Endothelial cell (in vitro differentiated cells): ENCODE measurements at places on chromosomes 4 and X.

- peaks cover 12% of the 10 kb centered on the region for H3K4me1 ChIP-seq
- H3K27ac ChIP-seq: no peak overlapping the region
- H3K27me3 ChIP-seq: peaks cover 14% of the 10 kb centered on the region
- H3K4me3 ChIP-seq: no peak overlapping the region
- no peak for DNase-seq
- peaks cover 7% of the 10 kb centered on the region for H3K36me3 ChIP-seq
Measured at GRCh38 chr4:84968925-84969324, 2.4 kb upstream of the WDFY3 start.

- H3K27me3 ChIP-seq: peaks cover 2% of the 10 kb centered on the region
- H3K4me1 ChIP-seq: peaks cover 8% of the 10 kb centered on the region
- DNase-seq: no peak
- H3K27ac ChIP-seq: no peak overlapping the region
Measured at GRCh38 chr4:107546638-107547037, 173.4 kb downstream of the PAPSS1 start.

- H3K36me3 ChIP-seq: no peaks in the 10 kb centered on the region
- DNase-seq: no peak
- H3K27me3 ChIP-seq: no peaks in the 10 kb centered on the region
- H3K27ac ChIP-seq: no peak overlapping the region
- H3K4me3 ChIP-seq: no peak overlapping the region
Measured at GRCh38 chr4:145390571-145390970, 91.1 kb upstream of the SMAD1 start.

GRCh38 chrX:48590203-48591103, 6.8 kb upstream of the WDR13 start:
- H3K27me3 ChIP-seq: peaks cover 4% of the 10 kb centered on the region
- peak overlapping the region; percentile 56 for H3K4me3 ChIP-seq
- peaks cover 3% of the 10 kb centered on the region for H3K4me1 ChIP-seq
- no peaks in the 10 kb centered on the region for H3K36me3 ChIP-seq

- DNase-seq: no peak
- peaks cover 3% of the 10 kb centered on the region for H3K4me1 ChIP-seq
- H3K27ac ChIP-seq: no peak overlapping the region
- peaks cover 1% of the 10 kb centered on the region for H3K27me3 ChIP-seq
- H3K4me3 ChIP-seq: no peak overlapping the region
Measured at GRCh38 chr4:118270492-118270891, 82.3 kb downstream of the PRSS12 start.

DNA sequence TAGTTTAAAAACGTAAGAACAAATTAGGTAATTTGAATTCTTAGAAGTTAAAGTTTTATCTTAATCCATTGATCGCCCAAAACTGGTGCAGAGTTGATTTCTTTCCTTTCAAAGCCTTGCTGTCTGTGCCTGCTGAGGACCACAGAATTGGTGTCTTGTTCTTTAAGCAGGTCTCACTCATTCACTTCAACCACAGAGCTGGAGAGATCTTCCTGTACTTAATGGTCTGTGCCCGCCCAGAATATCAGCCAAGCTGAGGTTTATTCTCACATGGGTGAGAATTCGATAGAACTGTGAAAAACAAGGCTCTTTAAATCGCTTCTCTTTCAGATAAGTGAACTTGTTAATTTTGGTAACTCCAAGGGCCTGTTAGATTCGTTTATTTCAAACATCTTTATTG, 31.6 kb downstream of the DCUN1D4 start:
- peaks cover 6% of the 10 kb centered on the region for H3K4me1 ChIP-seq
- DNase-seq: no peak
- H3K4me3 ChIP-seq: no peak overlapping the region

DNA sequence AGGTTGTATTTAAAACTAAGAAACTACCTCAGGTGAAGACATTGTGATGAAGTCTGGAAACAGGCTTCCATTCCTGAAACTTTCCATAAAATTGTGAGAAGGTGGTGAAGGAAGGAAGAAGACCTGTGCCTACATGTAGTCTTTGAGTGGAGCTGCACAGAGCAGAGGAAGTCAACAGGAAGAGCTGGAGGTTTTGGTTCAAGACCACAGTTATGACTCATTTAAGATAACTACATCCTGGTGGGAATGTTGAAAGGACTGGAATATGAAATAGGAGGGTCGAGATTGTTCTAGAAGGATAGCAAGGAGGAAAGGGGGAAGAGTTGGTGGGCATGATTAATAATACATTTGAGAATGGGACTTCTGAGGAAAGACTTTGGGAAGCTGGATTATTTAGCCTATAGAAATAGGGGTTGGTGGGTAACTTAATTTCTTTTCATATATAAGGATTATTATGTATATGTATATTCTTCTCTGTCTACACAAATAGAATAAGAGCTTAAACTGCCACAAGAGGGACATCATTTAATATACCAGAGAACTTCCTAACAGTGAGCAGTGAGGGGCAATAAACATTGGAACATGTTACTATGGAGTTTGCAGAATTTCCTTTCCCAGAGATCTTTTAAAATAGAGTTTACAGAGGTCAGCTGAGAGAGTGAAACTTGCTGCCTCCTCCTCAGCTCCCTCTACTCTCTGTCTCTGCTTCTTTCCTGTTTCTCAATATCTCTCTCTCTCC, 23.5 kb downstream of the AWAT2 start:
- no peak overlapping the region for H3K27ac ChIP-seq
- no peak for DNase-seq
- peaks cover 18% of the 10 kb centered on the region for H3K4me1 ChIP-seq

- H3K27me3 ChIP-seq: no peaks in the 10 kb centered on the region
- H3K27ac ChIP-seq: no peak overlapping the region
- H3K4me1 ChIP-seq: no peaks in the 10 kb centered on the region
Measured at GRCh38 chr4:187417721-187418120, 577.9 kb upstream of the ZFP42 start.

DNA sequence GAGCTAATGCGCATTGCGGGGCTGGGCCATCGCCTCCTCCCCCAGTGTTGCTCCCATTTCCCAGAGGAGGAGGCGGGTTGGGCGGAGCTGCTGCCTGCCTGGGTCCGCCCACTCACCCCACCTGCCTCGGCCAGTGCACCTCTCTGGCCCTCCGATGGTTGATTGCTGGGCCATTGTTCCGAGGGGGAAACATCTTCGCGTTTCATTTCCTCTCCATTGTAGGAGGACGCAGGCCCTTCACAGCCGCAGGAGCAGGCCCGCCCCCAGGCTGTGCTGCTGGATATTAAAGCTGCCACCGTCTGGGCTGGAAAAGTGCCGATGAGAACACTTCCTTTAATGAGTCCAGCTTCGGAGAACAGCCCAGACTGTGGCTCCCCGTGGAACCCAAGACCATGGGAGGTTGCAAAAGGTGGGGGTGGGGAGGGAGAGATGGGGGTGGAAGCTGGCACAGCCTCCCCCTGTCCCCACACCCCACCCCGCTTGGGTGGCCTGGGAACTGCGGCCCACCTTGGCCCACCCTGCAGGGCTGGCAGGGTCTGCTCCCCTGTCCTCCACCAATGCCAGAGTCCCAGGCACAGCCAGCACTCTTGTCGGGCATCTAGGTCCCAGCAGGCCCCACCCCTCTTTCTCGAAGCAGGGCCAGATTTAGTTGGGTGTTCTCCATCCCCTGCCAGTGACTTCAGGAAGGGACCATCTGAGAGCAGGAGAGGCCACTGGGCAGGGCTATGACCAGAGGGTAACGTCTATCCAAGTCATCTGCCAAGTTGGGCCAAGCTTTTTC, 96.6 kb downstream of the ADRA2C start:
- H3K4me1 ChIP-seq: peaks cover 6% of the 10 kb centered on the region
- H3K27ac ChIP-seq: peak overlapping the region; percentile 75
- no peaks in the 10 kb centered on the region for H3K36me3 ChIP-seq
- H3K27me3 ChIP-seq: peaks cover 4% of the 10 kb centered on the region
- peak overlapping the region; percentile 59 for H3K4me3 ChIP-seq
